ENCODE measurements at places on chromosomes 7 and 10.

DNA sequence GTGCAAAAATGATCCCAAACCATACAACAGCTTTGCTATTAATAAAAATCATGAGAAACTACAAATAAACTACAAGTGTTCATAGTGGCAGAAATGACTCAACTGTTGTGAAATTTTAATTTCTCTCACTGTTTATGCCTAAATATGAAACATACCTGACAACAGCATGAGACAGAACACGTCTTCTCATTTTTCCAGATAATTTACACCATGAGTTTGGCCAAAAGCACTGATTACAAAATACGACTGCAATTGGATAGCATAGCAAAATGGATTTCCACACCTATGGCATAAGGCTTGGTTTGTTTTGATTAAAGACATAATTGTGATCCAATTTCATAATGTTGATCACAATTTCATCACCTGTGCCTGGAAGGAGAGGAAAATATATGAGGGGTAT lies 608.6 kb downstream of the GATA3 start:
- DNase-seq = no peak

- DNase-seq = no peak
Measured at GRCh38 chr10:76430061-76430645, 998.7 kb downstream of the LRMDA start.

GRCh38 chr10:69065406-69066361 lies 22.2 kb upstream of the SRGN start:
- no peak for DNase-seq

- no peak for DNase-seq
Measured at GRCh38 chr7:76217942-76218566, 16.4 kb downstream of the SRRM3 start.

- DNase-seq = no peak
Measured at GRCh38 chr7:13225068-13225467, 537.6 kb downstream of the ARL4A start.

- DNase-seq = no peak
Measured at GRCh38 chr10:63477927-63478326, 12.2 kb upstream of the JMJD1C start.
